CD8-positive, alpha-beta T cell (primary cell): ENCODE measurements at places on chromosomes 3 and 15.

- no peak for DNase-seq
Measured at GRCh38 chr3:58603606-58604005, 26.4 kb upstream of the FAM107A start.

- DNase-seq, result no peak
Measured at GRCh38 chr3:195873281-195873887, 35.0 kb downstream of the TNK2 start.

GRCh38 chr3:22922317-22922716 is 280.8 kb upstream of the UBE2E2 start:
- peak; percentile 2 for DNase-seq

DNA sequence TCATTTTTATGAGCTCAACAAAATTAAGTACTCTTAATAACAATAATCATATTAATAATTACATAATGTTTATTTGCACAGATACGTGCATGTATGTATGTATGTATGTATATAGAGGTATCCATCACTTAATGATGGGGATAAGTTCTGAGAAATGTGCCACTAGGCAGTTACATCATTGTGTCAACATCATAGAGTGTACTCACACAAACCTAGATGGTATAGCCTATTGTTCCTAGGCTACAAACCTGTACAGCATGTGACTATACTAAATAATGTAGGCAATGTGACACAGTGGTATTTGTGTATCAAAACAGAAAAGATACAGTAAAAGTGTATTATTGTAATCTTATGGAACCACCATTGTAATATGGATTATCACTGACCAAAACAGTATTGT is 874.7 kb upstream of the GBE1 start:
- DNase-seq, result no peak

- DNase-seq, result no peak
Measured at GRCh38 chr3:139636511-139636910, 41.3 kb downstream of the NMNAT3 start.

- no peak for DNase-seq
Measured at GRCh38 chr3:17329927-17330326, 412.5 kb downstream of the TBC1D5 start.

DNA sequence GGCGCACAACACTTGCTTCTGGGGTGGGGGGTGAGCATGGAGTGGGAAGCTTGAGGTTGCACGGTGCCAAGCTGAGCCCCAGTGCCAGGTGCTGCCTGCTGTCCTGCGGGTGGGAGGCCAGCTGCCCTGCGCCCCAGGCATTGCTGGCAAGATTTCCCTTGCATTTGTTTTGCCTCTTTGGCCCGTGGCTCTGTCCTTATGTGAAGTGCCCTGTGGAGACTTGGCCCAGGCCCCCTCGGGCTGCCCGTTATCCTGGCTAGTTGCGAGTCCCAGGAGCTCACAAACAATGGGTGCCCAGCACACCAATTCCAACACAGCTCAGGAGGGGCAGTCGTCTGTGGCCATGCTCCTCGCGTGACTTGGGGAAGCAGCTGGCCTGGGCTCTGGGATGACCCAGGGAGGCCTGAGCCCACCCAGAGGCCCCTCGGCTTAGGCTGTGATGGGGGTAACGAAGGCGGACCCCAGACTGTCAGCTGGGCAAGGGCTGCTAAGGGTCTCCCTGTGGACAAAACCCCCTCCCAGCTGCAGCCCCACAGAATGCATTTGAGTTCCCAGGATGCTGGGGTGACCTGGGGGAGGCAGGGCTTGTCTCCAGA is 5.9 kb downstream of the C3orf22 start:
- DNase-seq, result no peak

DNA sequence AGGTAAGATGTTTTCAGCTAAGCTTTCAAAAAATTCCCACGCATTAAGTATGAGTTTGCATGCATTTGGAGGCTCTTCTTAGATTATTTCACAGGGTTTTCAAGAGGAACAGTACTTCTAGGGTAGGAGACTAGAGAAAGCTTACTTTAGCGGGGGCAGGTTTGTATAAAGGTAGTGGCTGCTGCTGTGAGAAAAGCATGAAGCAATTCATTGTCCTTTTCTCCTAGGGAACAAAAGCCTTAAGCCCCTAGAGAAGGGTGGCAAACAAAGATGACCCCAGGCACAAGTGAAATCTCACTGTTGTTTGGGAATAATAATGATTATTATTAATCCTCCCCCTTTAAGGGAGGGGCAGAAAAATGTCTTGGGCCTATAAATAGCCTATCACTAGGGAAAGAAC is 310.7 kb downstream of the DIPK2A start:
- DNase-seq, result no peak

DNA sequence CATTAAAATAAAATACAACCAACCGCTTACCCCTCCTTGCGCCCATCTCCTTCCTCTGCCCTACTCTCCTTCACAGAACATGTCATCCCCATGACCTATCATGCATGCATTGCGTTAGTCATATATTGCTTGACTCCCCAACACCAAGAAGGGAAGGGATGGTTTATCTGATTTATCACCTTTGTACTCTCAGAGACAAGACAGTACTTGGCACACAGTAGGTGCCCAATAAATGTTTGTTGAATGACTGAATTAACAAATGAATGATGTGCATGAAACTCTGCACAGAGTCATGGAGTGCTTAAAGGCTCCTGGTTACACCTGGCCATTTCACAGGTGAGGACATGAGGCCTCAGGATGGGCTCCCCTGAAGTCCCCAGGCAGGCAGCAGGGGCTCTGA is 59.7 kb downstream of the IQSEC1 start:
- DNase-seq, result no peak

DNA sequence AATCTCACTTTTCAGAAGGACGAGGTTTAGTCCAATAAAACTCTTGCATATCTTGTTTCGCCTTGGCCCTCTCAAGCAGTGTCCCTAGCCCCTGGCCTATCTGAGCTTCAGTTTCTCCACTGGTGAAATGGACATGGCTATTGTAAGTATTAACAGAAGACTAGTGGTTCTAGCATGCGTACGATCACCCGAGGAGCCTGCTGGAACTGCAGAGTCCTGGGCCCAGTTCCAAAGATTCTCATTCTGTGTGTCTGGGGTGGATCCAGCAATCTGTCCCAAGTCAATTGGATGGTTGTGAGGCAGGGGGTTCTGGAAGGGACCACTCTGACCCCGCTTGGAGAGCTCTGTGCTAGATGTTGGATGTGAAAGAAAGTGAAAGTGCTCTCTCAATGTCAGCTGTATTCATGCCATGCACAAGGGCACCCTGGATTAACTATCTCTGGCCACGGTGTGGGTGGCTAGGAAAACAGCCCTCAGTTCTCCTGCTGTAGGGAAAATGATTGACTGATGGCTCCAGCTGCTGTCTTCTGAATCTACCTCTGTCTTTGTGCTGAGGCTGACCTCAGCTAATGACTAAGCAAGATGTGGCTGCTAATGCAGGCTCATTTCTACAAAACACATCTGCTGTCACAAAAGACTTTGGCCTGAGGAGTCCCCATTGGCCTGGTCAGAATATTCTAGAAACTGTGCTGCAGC is 1.9 kb upstream of the PLA1A start:
- no peak for DNase-seq

- DNase-seq, result no peak
Measured at GRCh38 chr3:193546129-193546528, 8.6 kb downstream of the ATP13A4 start.

GRCh38 chr15:51623386-51623938 is 891 bp upstream of the DMXL2 start:
- no peak for DNase-seq

DNA sequence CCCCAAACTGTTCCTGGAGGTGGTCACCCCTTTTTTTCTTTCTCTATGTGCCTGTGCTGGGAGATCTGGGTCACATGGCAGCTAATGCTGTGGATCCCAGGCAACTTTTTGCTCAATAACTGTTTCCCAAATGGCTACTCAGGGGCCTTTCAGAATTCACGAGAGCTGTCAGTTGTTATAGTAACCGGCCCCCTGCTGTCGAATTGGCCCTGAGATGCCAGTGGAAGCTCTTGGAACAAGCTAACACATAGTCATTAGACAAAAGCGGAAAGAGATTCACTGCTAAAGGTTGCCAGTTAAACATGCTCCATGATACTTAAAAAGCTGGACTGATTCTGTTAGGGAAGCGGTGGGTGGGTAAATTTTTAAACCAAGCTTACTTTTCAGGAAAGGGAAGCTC is 144.1 kb downstream of the FEZF2 start:
- no peak for DNase-seq

DNA sequence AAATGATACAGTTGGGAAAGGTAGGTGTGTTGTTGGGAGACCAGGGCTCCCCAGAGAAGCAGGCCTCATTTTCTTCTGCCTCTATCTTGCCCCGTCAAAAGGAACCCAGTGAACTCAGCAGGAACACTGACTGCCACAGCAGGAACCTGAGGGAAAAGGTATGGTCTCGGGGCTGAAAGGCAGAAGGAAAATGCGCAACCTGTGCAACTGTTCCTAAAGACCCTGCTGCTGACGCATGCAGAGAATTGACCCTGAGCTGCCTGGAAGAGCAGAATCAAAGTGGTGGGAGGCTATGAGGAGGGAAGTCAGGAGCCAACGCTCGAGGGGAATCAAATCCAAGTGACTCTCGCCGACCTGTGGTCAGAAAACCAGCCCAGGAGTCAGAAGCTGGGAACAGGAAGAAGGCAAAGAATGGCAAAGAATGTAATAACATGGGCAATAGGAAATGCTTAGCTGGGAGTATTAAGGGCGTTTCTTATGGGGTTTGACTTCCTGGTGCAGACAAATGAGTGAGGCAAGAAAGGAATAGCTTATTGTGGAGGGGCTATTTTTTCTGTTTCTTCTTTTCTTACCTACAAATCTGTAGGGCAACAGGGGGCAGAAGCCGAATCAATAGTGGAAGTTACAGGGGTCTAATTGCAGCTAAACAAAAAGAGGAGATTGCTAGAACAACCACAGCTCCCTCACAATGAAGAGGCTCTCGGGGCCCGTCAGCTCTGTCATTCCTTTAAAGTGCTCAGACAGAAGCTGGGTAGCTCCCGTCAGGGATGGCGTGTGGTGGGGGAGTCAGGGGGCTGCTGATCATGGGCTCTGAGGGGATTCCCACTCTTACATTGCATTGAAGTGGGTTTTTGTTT is 65.4 kb upstream of the DLG1 start:
- no peak for DNase-seq

- DNase-seq, result no peak
Measured at GRCh38 chr3:81910244-81910852, 148.9 kb upstream of the GBE1 start.

DNA sequence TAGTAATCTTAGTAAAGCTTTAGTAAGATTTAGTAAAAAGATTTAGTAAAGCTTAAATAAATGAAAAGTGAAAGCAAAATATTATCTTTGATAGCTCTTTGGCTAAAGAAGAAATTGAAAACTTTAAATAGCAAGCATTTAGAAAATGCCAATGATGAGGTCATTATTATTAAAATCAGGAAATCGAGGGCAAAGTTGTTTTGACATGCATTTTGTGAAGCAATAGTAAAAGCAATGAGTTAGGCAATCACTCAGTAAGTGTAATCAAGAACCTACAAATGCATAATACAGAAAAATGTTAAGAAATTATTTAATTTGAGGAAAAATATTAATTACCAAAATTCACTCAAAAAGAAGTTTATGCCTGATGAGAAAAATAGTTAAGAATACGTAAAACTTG is 280.3 kb upstream of the MME start:
- DNase-seq, result no peak

DNA sequence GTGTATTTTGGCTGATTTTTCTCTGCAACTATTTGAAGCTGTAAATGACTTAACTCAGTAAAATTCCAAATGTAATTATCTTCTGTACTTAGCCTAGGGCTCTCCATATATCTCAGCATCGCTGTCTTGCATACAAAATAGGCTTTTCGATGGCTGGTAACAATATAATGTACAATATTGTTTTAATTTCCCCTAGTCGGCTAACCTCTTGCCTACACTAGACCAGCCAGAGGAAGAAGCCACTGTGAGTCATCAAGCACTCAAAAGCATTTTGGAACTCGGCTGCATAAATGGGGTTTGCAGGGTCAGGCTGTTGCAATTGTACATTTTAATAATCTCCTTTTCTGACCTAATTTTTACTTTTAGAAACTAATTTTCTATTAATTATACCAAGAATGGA is 583.8 kb downstream of the FOXP1 start:
- DNase-seq, result no peak

DNA sequence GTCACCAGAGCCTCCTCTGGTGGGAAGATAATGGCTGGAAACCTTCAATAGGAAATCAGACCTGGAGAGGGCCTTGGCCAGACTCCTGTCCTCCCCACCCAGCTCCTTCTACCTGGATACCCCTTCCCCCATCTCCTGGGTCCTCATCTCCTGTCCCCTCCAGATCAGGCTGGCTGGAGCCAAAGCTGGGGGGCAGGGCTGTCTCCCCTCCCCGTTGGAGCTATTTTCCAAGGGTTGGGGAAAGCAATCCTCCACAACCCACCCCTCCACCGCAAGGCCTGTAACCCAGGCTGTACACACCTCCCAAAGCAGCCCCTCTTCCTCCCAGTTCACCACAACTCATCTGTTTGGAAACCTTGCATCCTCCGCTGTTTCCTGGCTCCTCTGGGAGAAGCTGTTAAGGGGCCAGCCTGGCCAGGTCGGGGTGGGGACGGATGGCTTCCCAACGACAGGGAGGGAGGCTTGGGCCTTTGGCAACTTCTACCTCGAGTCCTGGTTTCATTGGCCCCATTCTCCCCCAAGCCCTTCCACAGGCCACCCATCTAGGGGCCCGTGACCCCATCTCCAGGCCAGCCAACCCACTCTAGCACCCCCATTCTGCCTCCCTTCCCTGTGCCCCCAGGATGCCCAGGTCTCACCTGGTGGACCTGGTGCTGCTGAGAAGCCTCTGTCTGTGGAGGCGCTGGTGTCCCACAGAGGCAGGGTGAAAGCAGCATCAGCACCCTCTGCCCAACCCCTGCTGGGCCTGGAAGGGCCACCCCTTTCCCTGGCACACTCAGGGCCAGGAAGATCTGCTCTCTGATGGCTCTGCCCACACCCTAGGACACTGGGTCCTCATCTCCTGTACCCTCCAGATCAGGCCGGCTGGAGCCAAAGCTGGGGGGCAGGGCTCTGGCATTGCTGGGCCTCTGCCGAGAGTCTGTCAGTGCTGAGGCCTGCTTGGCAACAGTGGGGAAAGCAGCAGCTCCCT is 22.1 kb upstream of the GOLGA6C start:
- no peak for DNase-seq

DNA sequence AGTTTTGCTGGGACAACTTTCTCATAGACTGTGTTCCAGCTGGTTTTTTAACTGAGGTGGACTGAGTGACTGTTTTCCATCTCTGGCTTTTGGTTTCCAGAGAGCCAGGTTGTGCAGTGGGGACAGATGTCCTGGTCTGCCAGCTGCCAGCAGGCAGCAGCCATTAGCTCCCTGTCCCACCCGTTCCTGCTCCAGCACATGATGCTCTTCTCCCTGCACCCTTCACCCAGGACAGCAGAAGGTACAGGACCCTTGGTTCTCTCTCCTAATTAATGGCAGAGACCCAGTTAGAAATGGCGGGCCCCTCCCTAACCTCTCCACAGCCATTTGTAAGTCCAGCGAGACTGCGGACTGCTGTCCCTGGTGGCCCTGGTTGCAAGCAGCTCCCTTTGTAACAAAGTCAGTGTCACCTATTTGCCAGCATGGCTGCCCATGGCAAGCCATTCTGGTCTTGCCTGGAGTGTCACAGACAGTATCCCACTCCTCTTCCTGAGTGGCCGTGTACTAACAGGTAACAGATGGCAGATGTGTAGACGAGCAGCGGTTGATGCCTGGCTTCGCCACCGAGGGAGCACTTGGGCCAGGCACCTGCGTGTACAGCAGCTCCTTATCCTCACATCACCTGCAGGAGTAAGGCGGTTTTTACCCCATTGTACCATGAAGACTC is 148.3 kb downstream of the DNAJB8 start:
- peak; percentile 47 for DNase-seq
